A375 (cell line): ENCODE measurements at places on chromosomes 2 and 18. TPM values are rescaled to one million over a fixed set of nuclear protein-coding genes. Genes with fewer than 3 reads are reported as not detected.

The NEURL3 gene
- 0.11 and 0.19 TPM in 2 replicates for total RNA-seq

The GALNT5 gene
- 1.1 and 1.5 TPM in 2 replicates for total RNA-seq

The FAM228A gene
- not detected in 2 replicates for total RNA-seq

The LRATD1 gene
- total RNA-seq: 0.08 and 0.13 TPM in 2 replicates

The LYPD1 gene
- total RNA-seq: 23.1 and 29.0 TPM in 2 replicates

The LBX2 gene
- total RNA-seq: 16.3 and 18.1 TPM in 2 replicates

The FHOD3 gene
- total RNA-seq: 10.5 and 12.1 TPM in 2 replicates

The CAPN14 gene
- 0.88 and 0.98 TPM in 2 replicates for total RNA-seq

The TM4SF20 gene
- total RNA-seq: not detected in 2 replicates

The GKN1 gene
- not detected in 2 replicates for total RNA-seq

The MSTN gene
- total RNA-seq: 0.05 TPM in 1 of 2 replicates, not detected in the other

The FMNL2 gene
- 33.7 and 38.6 TPM in 2 replicates for total RNA-seq

The ATP8B1 gene
- not detected in 2 replicates for total RNA-seq

The SPDYA gene
- 0.49 and 1.6 TPM in 2 replicates for total RNA-seq

The SPOPL gene
- 8.2 and 9.2 TPM in 2 replicates for total RNA-seq

The CCDC68 gene
- not detected in 2 replicates for total RNA-seq

The MRPL44 gene
- total RNA-seq: 21.1 and 21.6 TPM in 2 replicates

The CTDSP1 gene
- 36.6 and 41.0 TPM in 2 replicates for total RNA-seq

The UGT1A4 gene
- total RNA-seq: not detected in 2 replicates

The LYPD6B gene
- total RNA-seq: 1.2 TPM in 1 of 2 replicates, not detected in the other

The LOXL3 gene
- 158 and 171 TPM in 2 replicates for total RNA-seq

The CAPN13 gene
- total RNA-seq: not detected in 2 replicates

The MYO5B gene
- total RNA-seq: 3.5 and 4.7 TPM in 2 replicates

The ANKRD29 gene
- 5.9 and 10.1 TPM in 2 replicates for total RNA-seq

The PSTPIP2 gene
- total RNA-seq: not detected in 2 replicates

The RMDN2 gene
- total RNA-seq: 3.4 and 6.5 TPM in 2 replicates
